GDM1 (cell line): ENCODE measurements at places on chromosomes 11 and 22.

- DNase-seq, result no peak
Observed at GRCh38 chr22:44286646-44287045, 26.1 kb downstream of the SHISAL1 start.

GRCh38 chr11:129611661-129612446, 203.8 kb upstream of the TMEM45B start:
- no peak for DNase-seq

GRCh38 chr22:26756675-26757293, 99.4 kb downstream of the MIAT start:
- DNase-seq, result no peak

- DNase-seq, result peak; percentile 48
Observed at GRCh38 chr11:6703247-6704063, 20.3 kb upstream of the MRPL17 start.

GRCh38 chr11:133977067-133977677, 20.4 kb upstream of the IGSF9B start:
- DNase-seq, result no peak

DNA sequence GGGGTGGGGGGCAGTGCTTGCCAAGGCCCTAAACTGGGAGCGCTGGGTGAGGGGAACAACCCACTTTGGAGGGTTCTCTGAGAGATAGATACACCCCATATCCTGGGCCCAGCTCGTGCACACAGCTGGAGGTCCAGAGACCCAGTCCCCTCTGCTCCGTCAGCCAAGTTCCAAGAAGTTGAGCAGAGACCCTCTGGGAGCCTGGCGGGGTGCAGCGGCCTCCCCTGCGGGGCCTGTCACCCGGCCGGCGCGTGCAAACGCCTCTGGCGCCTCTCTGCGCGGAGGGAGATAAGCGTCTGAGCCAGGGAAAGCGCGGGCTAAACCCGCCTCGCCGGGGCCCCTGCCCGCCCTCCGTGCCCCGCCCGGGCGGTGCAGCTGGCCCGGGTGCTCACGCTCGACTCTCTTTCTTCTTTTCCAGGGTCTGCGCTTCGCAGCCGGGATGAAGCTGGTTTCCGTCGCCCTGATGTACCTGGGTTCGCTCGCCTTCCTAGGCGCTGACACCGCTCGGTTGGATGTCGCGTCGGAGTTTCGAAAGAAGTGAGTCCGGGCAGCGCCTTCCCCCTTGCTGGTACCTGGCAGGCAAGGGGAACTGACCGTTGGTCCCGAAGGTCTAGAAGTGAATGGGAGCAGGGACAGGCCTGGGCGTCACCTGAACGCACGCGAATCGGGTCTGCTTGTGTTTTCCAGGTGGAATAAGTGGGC, 540 bp downstream of the ADM start:
- no peak for DNase-seq

DNA sequence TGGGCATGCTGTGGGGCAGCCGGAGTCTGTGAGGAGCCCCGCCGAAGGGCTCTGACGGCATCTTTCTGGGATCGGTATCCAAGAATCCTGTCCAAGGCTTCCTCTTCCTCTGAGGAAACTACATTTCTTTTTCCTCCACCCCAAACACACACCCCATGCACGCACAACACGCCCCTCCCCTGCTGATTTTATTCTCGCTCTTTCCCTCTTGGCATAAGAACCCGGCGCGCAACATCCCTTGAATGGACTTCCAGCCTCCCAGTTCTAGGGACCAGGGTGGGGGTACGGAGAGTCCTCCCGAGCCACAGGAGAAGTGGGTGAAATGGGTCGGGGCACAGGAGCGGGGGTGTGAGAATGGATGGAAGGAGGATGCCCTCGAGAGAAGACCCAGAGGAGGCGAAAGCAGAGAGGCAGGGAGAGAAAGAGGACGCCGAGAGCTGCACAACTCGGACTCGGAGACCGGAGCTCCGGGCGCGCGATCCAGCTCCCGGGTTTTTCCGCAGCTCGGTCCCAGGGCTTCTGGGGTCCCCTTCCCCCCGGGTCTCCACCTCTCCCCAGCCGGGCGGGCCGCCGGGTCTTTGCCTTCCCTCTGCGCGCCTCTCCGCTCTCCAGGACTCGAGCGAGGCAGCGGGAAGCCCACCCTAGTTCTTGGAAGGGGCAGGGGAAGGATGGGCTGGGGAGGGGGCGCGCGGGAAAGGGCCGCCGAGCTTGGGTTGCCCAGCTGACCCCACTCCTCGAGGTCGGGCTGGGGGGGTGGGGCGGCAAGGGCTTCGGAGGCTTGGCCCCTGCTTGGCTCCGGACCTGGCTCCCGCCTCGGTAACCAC, 1.5 kb upstream of the LARGE1 start:
- no peak for DNase-seq

GRCh38 chr11:10659339-10660216, 34.0 kb downstream of the IRAG1 start:
- DNase-seq, result peak; percentile 29

- DNase-seq, result no peak
Observed at GRCh38 chr11:92698742-92699141, 270.7 kb upstream of the MTNR1B start.

- no peak for DNase-seq
Observed at GRCh38 chr11:112634995-112635737, 326.1 kb upstream of the NCAM1 start.

GRCh38 chr11:27204529-27204928, 158.5 kb downstream of the CCDC34 start:
- DNase-seq, result no peak

DNA sequence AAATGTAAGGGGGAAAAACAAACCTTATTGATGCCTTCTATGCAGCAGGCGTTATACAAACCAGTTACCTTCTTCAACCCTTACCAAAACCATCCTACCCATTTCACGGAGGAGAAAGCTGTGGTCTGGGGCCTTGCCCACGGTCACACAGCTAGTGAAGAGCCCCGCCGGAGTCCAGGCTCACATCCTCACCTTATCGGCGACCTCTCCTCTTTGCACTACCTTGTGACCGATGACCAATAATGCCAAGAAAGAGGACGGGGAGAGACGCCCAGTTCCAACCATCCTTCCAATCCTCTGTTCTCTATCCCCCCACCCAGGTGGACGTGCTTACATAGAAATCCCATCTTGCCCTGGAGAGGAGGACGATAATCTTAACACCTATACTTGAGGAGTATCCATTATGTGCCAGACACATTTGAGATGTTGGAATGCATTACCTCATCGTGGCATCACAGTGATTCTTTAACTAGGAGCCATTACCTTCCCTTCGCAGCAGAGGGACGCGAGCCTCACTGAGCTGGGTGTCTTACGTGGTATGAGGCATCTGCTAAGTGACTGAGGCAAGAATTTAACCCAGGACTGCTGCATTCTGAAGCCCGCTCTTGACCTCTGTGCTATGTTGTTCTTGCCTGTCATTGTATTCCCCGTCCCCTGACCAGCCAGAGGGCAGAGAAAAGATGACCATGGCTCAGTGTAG, 253.7 kb upstream of the B3GAT1 start:
- no peak for DNase-seq

DNA sequence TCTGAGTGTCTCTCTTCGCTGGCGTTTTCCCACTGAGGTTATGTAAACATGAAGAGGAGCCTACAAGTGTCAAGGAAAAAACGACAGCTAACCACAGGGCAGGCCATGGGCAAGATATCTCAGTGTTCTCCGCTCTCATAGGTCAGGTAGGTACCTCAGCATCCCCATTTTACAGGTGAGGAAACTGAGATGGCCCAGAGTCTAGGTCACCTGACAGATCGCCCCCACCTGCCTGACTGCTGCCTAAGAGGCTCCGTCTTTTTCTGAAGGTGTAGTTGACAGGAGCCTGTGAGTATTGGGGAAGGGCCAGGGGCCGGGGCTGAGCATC, 847 bp upstream of the NDUFA6 start:
- DNase-seq, result no peak

GRCh38 chr22:36191106-36191836, 10.3 kb downstream of the APOL4 start:
- no peak for DNase-seq

DNA sequence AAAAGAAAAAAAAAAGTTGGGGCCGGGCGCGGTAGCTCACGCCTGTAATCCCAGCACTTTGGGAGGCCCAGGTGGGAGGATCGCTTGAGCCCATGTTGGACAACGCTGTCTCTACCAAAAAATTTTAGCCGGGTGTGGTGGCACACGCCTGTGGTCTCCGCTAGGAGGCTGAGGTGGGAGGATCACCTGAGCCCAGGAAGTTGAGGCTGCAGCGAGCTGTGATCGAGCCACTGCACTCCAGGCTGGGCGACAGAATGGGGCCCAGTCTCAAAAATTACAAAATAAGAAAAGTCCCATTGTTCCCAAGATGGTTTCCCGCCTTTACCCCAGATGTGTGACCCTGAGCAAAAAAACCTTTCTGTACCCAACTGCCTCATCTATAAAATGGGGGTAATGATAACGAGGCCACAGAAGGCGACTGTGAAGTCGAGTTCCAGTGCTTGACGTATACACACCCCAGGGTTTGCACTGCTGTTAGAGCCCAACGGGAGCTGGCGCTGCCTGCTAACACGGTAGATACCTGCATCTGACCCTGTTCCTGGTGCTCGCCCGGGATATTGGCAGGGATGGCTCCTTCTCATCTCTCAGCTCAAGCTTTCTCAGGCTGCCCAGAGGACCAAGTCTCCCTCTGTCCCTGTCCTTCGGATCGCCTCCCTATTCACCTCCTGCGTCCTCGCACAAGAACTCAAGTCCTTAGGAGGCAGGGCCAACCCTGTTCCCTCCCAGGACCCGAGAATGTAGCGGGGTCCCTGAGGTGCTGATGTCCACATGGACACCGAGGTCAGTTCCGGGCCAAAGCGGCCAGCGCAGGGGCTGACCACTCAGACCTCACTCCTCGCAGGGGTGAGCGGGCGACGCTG, 1.1 kb upstream of the RPLP2 start:
- no peak for DNase-seq

GRCh38 chr11:104663190-104664140, 234.8 kb downstream of the CASP12 start:
- no peak for DNase-seq

- DNase-seq, result no peak
Observed at GRCh38 chr22:36068776-36069344, 40.2 kb upstream of the RBFOX2 start.

DNA sequence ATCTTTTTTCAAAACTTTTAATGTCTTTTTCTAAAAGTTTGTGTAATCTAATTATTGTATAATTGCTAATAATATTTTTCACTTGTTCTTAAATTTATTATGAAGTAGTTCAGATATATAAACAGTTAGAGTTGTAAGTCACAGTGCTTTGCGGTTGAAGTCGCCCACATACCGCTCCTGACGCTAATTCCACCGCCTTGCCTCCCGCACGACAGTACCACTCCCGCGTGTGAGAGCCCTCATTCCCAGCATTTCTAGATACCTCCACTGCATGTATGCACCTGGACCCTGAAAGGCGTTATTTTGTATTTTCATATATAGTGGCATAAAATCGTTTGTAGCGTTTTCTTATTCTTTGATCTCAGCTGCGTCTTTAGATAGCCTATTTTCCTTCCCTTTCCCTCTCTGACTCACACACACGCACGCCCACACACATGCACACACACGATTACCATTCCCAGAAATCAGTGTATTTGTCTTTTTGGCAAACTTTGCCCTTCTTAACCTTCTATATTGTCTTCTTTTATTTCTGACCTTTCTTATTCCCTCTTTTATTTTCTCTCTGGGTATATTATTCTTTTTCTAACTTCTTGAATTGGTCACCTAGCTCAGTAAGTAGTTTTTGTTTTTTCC, 56.4 kb upstream of the PITPNB start:
- no peak for DNase-seq

DNA sequence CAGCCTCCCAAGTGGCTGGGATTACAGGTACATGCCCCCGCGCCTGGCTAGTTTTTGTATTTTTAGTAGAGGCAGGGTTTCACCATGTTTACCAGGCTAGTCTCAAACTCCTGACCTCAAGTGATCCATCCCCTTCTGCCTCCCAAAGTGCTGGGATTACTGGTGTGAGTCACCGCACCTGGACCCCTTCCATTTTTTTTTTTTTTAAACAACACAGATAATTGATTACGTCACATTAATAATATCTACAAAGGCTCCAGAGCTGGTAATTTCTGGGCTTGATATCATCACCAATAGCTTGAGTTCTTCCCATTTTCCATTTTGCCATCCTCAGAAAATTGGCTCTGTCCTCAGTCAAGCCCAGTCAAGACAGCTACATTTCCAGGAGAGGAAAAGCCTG, 7.2 kb downstream of the TTLL1 start:
- no peak for DNase-seq

DNA sequence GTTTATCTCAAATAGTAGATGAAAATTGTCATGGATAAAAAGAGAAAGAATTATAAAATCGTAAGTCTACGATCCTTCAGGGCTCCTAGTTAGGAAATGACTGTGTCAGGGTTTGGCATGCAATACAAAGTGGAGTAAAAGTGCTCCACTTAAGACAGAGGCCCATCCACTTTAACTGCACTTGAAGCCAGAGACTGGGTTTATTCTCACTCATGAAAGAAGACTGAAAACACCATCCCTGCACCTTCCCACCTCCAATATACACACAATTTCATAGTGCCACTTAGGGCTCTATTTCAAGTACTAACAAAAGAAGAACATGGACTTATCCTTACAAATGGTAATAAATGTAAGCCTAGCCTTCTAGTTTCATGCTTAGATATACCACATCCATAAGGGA, 70.7 kb downstream of the ANO5 start:
- no peak for DNase-seq

DNA sequence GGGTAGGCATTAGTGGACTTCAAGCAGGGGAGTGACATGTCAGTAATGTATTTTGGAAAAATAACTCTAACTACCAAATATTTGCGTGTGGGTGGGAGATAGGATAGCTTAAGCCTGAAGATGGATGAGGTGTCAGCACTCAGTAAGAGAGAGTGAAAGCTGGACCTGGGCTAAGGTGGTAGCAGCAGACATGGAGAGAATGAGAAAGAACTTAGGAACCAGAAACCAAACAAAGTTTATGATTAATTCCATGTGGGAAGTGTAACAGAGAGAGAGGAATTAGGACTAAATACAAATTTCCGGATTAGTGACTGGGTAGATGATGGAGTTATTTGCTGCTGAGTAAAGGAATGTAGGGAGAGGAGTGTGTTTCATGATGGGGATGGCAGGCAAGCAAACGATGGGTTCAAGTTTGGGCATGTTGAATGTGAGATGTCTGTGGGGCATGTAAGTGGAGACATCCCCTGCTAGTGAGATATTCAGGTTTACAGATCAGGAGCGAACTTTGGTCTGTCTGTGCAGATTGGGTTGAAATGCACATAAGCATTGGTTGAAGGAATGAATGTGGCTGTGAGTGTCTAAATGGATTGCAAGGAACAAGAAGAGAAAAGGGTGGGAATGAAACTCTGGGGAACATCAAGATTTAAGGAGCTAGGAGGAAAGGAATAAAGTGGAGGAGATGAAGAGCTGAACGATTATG, 185.6 kb upstream of the MTMR2 start:
- DNase-seq, result no peak
